Smooth muscle cell of the pulmonary artery (primary cell): ENCODE measurements at places on chromosomes 6 and 20. TPM values are rescaled to one million over a fixed set of nuclear protein-coding genes. Genes with fewer than 3 reads are reported as not detected.

C6orf118 gene
- total RNA-seq, result not detected in 2 replicates

SUPT3H gene
- total RNA-seq, result 13.0 and 14.9 TPM in 2 replicates

PRDM13 gene
- total RNA-seq, result 0.07 TPM in 1 of 2 replicates, not detected in the other

ANGPT4 gene
- not detected in 2 replicates for total RNA-seq

CFAP61 gene
- total RNA-seq, result not detected in 2 replicates

BNIP5 gene
- total RNA-seq, result not detected in 2 replicates

RIPOR3 gene
- 0.33 and 0.73 TPM in 2 replicates for total RNA-seq

GTSF1L gene
- not detected in 2 replicates for total RNA-seq

KHDRBS2 gene
- not detected in 2 replicates for total RNA-seq

SLC26A8 gene
- under 0.01 and 0.07 TPM in 2 replicates for total RNA-seq

CLPSL1 gene
- total RNA-seq, result not detected in 2 replicates

PGC gene
- not detected in 2 replicates for total RNA-seq

KHDC1L gene
- total RNA-seq, result not detected in 2 replicates

GRIK2 gene
- 0.89 and 2.6 TPM in 2 replicates for total RNA-seq

ATP6V1G2 gene
- 1.5 and 4.3 TPM in 2 replicates for total RNA-seq

SRC gene
- total RNA-seq, result 24.1 and 35.9 TPM in 2 replicates

ANKRD66 gene
- total RNA-seq, result not detected in 2 replicates

GSTA2 gene
- not detected in 2 replicates for total RNA-seq

GGTLC1 gene
- not detected in 2 replicates for total RNA-seq

CCR6 gene
- total RNA-seq, result not detected in 2 replicates

C4B gene
- total RNA-seq, result 8.4 and 12.6 TPM in 2 replicates

VNN1 gene
- total RNA-seq, result 0.20 TPM in 1 of 2 replicates, not detected in the other

PKHD1 gene
- total RNA-seq, result not detected in 2 replicates

SDCBP2 gene
- total RNA-seq, result 1.8 and 2.1 TPM in 2 replicates

MROH8 gene
- total RNA-seq, result 0.59 and 1.5 TPM in 2 replicates

ADGB gene
- not detected in 2 replicates for total RNA-seq

TMEM200A gene
- 134 and 167 TPM in 2 replicates for total RNA-seq

NRSN1 gene
- total RNA-seq, result not detected in 2 replicates

HLA-DOB gene
- 0.10 and 0.20 TPM in 2 replicates for total RNA-seq

SLC22A2 gene
- 0.07 and 1.7 TPM in 2 replicates for total RNA-seq

SLC17A3 gene
- total RNA-seq, result not detected in 2 replicates

GJA1 gene
- total RNA-seq, result 495 and 563 TPM in 2 replicates

C20orf144 gene
- 0.03 TPM in 1 of 2 replicates, not detected in the other for total RNA-seq

PLG gene
- not detected in 2 replicates for total RNA-seq

TBC1D7 gene
- total RNA-seq, result 14.9 and 17.6 TPM in 2 replicates

CCN5 gene
- total RNA-seq, result 3.0 and 36.4 TPM in 2 replicates

GPLD1 gene
- 0.33 and 0.46 TPM in 2 replicates for total RNA-seq
